ENCODE measurements at places on chromosomes 16 and 17. TPM values are rescaled to one million over a fixed set of nuclear protein-coding genes. Genes with fewer than 3 reads are reported as not detected.

- DNase-seq, result no peak
These were observed 2.8 kb upstream of the IL21R start for GRCh38 chr16:27398894-27399853.

DNA sequence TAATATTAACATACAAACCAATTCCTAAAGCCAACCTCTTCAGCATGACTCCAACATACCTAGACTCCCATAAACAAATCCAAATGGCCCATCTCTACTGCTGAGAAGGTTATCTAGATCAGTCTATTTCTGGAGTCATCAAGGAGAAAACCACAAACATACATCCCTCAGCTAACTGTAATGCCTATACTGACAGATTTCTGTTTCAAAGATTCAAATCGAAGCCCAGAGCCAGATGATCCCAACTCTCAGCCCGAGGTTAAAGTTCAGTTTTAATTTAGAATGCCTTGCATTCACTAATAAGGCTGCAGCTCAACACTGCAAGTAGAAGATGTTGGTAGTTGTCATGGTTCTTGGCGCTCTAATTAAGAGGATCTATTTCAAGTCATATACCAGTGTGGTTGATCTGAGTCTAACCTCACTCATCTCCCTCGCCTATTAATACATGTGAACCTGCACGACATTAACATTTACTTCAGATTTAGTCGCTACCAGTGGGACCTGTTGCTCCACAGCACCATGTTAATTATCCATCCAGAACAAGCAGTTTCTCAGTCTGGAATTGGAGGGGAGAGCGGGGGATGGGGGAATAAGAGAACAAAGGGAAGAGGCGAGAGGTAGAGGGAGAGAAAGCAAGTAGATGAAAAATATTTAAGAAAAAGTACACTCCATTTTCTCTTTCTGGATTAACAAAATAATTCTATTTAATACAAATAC, 15.4 kb downstream of the PHF12 start:
- no peak for DNase-seq

DNA sequence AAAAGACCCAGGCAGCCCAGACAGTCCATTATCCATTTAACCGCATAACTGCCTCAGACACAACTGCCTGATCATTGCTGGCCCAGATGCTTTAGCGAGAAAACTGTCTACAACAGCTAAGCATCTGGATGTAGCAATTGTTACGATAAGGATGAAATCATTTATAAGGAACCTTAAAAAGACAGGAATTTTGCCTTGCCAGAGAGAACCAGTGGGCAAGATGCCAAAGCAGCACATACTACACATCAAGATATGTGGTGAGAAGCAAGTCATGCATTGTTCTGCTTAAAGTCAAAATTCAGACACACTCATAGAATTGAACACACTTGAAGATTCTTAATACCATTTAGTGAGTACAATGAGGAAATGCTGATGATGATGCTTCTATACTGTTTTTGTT, 1525.3 kb downstream of the CDH8 start:
- DNase-seq, result no peak

DNA sequence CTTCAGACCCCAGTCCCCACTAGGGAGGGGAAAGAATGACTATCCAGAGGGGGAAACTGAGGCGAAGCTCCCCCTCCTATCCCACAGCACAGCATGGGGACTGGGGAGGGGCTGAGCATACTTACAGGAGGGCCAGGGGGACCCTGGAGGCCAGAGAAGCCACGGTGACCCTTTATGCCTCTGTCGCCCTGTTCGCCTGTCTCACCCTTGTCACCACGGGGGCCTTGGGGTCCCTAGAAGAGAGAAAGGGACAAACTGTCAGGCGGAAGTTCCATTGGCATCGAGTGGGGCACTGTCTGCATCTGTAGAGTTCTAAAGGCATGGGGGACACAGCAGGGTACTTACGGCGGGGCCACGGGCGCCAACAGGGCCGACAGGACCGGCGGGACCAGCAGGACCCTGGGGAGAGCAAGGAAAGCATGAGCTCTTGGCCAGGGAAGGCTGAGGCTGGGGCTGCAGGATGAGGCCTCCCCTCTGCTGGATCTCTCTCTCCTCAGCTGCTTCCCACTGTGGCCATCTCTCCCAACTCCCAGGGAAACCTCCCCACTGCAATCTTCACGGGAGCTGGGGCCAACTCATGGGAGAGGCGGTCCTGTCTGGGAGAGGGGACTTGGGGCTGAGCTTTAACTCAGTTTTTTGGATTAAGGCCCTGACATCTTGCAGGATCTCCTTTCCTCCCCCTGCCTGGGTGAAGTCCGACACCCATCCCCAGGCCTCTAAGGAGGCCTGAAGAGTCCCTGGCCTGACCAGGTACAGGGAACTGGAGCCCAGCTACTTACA, 13.5 kb downstream of the COL1A1 start:
- DNase-seq, result no peak

- DNase-seq, result no peak
These were observed at the start of gene CHD3 for GRCh38 chr17:7888184-7888920. TSS of gene CHD3 (plus strand) at chr17:7888789. CDS start at chr17:7889001, 212 bp downstream.

MYH1 gene
- not detected for total RNA-seq

DNA sequence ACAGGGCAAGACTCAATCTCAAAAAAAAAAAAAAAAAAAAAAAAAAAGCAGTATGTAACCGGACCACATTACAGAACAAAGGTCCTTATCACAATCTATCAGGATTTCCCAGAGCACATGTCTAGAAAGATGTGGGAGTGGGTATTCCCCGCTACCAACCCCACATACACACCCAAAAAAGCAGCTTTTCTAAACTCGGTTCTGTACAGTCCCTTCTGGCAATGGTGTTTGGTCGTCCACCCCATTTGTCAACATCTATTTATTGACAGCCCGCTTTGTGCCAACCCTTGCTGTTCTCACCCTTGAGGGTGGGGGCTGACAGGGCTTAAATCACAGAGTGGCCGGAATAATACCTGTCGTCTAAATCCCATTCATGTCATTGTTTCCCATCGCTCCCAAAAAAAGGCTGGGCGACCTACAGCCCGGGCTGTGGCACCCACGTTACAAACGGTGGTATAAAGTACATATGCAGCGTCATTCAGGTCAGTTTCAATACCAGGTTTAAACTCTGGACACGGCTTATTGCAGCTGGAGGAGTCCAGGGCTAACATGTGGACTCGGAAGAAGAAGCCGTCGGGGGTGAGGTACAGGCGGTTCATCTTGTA, 3.6 kb downstream of the C17orf58 start:
- DNase-seq, result no peak

DNA sequence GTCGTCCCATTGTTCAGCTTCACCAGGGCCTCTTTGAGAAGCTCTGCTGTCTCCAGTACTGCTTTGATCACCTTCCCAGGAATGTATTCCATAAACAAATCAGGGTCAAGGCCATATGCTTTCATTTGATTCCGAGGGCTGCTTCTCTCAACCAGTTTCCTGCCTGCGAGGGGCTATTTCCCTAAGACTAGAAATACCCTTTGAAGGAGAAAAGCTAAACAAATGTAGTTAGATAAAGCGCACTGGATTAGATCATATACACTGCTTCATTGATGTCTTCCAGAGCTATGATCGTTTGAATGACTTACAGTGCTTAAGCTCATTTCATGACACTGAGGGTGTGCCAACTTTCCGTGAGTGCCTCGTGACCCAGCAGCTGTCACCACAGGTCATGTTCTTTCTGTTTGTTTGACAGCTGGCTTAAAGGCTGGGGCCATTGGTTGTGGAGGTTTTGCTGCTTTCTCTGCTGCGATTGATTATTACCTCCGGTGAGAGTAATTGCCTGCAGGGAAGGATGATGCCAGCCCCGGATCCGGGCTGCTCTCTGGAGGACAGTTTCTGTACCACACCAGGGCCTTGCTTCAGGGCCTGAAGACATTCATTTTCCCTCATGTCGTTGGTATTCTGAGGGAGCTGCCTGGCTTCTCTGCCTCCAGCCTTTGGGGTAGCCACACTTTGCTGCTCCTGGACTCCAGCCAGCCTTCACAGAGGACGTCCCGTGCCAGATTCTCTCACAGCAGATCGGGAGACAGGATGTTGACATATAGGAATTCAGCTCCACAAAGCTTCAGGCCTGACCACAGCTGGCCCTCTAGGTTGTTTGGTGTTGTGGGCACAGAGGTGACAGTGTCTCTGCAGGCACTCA, 3.9 kb downstream of the TIMM22 start:
- no peak for DNase-seq

- DNase-seq, result no peak
These were observed at the start of gene WNT3 for GRCh38 chr17:46818316-46818928. TSS of gene WNT3 (minus strand) at chr17:46818692. CDS start at chr17:46818597, 95 bp downstream.

CACNG3 gene
- not detected for total RNA-seq

- DNase-seq, result peak; percentile 92
These were observed at the start of the genes DCUN1D3 and LYRM1 for GRCh38 chr16:20900299-20901067. TSS of gene DCUN1D3 (minus strand) at chr16:20900358. CDS start at chr16:20862538, 37,820 bp downstream. TSS of gene LYRM1 (plus strand) at chr16:20900771. CDS start at chr16:20915556, 14,785 bp downstream.

DRC7 gene
- total RNA-seq, result 0.32 TPM

FOXN1 gene
- not detected for total RNA-seq

DNA sequence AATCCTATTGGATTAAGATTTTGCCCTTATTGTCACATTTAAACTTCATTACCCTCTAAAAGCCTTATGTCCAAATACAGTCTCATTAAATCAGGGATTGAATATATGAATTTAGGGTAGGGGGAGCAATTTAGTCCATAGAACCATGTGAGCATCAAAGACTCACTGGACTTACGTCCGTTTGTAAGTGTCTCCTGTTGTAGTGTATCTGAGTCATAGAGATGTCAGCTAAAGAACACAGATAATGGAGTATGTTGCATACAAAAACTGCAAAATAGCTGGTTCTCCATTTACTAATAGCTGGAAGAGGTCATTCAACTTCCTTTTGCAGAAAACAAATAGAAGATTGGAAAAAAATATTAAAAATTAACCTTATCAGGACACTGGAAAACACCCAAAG, 599.1 kb upstream of the SOX9 start:
- DNase-seq, result no peak

TUBG2 gene
- 20.7 TPM for total RNA-seq

GP1BA gene
- not detected for total RNA-seq

DNA sequence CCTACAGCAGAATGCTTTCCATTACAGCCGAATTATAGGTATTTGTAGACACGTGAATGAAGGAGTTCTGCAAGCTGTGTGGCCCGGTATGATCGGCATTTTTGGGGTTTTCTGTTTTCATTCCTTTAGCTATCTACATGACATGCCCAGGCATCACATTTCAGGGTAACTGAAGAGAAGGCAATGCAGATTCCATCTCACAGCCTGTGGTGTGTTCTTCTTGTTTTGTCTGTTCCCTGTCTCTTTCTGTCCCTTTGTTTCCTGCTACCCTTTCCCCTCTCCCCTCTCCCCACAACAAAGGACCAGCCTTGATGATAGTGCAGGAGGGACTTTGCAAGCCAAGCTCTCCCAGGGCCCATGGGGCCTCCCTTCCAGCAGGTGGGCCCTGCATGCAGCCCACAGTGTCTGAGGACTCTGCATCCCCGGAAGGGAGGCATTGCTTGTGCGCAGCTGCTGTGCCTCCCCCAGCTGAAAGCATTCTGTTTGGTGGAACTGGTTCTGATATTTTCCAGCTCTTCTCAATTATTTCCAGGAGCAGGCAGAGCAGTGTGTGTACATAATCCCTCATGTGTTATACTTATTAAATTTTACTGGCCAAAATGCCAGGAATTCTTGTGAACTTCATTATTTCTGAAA, 207.4 kb downstream of the RPTOR start:
- no peak for DNase-seq

DNA sequence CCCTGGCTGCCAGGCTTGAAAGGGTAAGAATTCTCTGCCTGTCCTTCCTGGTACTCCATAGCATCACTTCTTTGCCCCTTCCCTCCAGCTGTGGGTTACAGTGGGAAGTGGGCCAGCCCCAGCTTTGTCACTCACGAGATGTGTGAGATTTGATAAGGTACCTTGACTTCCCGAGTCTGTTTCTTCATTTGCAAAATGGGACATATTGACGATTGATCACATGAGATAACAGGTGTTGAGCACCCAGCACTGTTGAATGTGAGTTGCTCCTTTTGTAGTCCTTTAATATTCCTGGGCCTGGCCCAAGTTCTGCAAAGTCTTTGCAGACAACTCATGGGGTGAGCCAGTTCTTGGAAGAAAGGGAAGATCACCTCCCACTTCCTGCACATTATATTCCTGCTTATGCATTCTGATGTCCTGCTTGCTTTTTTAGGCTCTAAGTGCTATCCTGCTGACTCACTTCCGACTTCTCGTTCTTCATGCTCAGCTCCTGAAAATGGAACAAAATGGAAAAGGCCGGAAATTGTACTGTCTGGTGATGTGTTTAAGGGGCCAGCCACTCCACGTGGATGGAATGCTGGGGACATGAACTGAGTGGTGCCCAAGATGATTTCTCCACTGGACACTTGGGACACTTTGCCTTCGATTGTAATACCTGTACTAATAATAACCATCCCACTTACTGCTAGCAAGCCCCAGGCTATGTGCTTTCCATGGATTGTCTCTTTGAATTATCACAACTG, 8.3 kb upstream of the NLK start:
- no peak for DNase-seq

- no peak for DNase-seq
These were observed 144.8 kb downstream of the GSG1L start for GRCh38 chr16:27918755-27919154.

- DNase-seq, result no peak
These were observed 89.8 kb downstream of the KPNA2 start for GRCh38 chr17:68125111-68125870.

DNA sequence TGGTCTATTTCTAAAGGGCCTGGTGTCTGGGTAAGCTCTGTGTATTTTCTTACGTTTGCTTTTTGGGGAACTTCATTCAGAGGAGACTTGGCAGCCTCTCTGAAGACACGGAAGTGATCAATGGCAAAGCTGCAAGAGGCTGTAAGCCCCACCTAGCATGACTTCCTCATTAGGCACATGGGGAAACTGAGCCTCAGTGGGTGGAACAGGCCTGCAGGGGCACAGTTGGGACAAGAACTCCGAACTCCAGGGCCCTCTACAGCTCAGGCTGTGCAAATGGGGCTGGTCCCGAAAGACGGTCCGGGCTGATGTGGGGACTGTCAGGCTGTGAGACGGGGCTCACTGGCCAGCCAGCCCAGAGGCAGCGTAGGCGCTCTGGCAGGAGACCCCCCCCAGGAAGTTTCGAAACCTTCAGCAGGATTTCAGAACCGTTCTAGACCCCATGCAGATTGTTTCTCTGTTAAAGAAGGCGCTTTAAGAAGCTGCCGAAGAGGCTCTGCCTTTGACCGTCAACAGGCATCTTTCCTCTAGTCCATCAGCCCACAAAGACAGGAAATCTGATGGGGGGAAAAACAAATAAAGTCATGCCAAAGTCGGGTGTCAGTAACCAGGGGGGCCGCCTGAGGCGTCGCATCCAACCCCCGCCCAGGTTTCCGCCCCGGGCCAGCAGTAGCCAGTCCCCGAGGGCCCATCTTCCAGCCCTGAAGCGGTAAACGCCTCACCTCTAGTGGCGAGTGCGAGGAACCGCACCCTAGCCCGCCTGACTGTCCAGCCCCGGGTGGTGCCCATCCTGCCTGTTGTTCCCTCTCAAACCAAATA, 79.8 kb upstream of the TBC1D3K start:
- peak; percentile 69 for DNase-seq

Measured in neural crest cell (in vitro differentiated cells).